ENCODE measurements at places on chromosomes 6 and 20.

DNA sequence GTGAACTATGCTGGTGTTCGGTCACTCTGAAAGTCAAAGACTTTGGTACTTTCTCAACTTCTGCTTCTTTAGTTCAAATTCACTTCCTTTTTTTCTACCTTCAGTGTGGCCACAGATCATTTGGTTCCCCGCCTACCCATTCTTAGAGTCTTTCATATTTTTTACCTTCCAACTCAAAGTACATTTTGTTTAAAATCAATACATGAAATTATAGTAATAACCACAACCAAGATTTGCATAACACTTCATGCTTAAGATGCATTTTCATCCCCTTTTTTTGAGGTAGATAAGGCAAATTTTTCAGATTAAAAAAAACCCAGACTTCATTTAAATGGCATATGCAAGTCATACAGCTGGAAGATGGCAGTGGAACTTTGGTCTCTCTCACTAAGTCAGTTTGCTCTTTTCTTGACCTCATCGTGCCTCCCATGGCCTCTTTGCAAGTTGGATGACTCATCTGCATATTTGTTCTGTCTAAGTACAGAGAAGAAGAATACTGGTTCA, 11.9 kb upstream of the CNR1 start:
- no peak for DNase-seq

- DNase-seq = no peak
Observed at GRCh38 chr6:36069573-36069972, 42.0 kb downstream of the MAPK14 start.

DNA sequence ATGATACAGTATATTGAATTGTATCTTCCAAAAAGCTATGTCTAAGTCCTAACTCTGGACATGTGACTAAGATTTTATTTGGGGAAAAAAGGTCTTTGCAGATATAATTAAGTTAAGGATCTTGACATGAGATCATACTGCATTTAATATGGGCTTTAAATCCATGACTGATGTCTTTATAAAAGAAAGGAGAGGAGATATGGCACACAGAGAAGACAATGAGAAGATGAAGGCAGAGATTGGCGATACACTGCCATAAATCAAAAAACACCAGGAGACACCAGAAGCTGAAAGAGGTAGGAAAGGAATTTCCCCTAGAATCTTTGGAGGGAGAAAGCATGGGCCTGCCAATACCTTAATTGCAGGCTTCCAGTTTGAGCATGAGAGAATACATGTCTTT, 1450.2 kb downstream of the HACE1 start:
- no peak for DNase-seq

GRCh38 chr6:144666781-144667180, 381.6 kb downstream of the UTRN start:
- no peak for DNase-seq

- DNase-seq = no peak
Observed at GRCh38 chr20:62347445-62347844, 19.7 kb downstream of the LAMA5 start.

DNA sequence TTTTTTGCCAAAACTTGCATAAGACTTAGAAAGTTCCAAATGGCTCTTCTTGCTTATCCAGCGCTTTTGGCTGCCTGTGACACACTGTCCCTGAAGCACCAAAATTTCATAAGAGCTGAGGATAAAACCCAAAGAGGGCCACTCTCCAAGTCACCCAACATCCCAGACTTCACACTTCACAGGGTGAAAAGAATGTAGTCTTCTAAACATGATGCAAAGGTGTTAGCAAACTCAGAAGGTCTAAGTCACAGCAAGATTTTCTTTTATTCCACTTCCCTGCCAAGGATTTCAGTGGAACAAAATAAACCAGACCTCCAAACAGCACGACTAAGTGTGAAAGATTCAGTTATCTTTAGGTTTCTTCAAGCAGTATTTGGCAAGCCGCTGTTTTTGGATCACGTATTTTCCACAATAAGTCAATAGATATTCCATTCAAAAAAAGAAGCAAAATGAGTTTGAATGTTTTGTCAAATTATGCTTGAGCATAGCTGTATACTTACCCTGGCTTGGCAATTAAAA, 44.6 kb upstream of the CD93 start:
- no peak for DNase-seq

DNA sequence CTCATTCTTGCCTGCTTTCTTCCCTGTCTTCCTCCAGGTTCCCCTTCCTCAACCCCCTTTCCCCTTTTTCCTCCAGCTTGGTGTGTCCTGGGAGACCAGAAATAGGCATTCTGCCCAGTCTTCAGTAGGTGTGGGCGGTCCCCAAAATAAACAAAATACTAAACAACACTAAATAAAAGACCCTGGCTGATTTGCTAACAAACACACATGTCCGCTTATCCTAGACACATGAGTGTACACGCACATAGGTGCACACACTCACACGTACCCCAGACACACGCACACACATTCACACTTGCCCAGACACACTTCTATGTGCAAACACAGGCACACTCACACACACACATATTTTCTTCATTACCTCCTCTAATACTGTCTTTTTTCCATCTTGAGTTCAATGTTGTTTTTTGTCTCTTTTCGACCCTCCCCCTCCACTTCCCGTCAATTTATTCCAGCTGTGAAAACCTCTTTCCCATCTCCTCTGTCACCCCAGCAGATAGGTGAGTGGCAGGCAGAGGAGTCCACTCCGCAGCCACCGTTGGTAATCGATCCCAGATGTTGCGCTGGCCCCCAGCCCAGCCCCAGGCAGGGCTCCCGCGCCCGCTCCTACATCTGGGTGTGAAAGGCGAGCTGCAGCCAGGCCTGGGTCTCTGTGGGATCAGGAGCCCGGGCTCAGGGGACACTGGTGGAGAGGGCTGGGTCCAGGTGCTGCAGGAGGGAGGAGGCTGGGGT, 56.9 kb upstream of the FOXP4 start:
- no peak for DNase-seq

DNA sequence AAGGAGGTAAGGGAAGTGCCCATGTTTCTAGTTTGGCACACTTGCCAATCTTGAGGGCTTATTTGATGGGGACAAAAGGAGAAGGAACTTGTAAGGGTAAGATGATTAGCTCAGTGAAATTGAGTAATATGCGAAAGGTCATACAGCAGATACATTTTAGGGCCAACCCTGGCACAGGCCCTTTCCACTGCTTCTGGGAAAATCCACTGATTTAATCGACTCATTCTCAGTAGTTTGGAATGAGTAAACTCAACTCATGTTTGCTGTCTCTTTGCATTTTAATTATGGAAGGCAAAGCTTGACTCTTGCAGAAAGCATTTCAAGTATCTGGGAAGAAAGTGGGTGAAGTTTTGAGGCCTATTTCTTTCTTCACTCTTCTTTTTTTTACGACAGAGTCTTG, 20.0 kb downstream of the PHF20 start:
- no peak for DNase-seq

DNA sequence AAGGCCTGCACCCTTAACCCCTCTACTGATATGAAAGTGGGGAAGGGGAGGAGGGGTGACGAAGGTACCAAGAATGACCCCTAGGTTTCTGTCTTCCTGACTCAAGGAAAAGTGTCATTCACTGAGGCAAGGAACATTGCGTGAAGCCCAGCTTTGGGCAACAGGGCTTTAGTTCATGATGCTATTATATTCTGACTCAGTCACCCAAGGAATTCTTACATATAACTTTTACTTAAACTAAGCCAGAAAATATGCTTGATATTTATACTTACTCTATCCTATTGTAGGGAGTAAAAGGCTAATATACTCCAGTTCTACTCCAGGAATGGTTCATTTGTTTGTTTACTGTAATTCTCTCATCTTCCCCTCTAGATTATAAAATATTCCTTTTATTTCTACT, 60.5 kb downstream of the DOP1A start:
- no peak for DNase-seq

DNA sequence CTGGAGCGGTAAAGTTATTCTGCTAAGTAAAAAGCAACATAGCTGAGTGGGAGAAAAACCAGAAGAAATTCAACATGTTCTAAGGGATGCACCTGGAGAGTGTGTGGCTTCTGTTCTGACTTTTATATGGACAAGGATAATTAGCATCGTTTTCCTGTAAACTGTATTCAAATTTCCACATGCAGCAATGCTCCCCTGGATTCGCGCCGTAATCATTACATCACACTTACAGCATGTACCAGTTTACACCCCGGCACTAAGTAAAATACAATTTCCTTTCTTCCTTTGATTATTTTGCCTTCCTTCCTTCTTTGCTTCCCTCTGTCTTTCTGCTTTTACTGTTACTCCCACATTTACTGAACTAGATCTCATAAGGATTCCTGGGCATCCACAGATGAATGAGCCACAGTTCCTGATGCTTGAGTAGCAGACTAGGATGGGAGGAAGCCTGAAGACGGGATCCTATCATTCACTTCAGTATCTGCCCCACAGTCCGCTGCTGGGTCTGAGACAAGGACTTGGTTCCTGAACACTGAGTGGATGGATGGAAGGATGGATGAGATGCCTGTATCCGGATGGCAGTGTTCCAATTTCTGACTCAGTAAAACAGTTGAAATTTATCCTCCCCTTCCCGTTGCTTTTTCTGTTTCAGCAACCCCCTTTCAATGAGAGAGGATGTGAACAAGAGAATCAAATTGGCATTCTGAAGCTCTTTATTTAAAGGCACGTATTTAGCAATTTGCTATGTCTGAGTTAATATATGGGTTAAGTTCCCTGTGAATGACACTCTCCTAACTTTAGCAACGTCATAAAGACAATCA, 174.6 kb downstream of the GJA10 start:
- DNase-seq = no peak

DNA sequence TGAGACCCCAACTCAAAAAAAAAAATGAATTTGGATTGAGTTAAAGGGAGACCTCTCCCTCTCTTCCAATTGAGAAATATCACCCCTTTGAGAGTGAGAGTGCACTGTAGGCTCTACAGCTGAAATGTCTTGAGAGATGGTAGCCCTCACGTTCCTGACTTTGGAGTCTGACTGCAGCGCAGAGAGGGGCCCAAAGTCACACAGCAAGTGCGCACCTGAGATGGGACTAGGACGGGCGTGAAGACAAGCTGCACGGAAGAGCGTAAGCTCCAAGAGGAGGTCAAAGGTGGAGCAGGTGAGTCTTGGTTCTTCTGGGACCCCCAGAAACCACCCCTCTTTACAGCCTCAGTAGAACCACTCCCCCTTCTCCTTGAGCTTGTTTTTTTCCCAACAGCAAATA, 643 bp downstream of the SLA2 start:
- no peak for DNase-seq

DNA sequence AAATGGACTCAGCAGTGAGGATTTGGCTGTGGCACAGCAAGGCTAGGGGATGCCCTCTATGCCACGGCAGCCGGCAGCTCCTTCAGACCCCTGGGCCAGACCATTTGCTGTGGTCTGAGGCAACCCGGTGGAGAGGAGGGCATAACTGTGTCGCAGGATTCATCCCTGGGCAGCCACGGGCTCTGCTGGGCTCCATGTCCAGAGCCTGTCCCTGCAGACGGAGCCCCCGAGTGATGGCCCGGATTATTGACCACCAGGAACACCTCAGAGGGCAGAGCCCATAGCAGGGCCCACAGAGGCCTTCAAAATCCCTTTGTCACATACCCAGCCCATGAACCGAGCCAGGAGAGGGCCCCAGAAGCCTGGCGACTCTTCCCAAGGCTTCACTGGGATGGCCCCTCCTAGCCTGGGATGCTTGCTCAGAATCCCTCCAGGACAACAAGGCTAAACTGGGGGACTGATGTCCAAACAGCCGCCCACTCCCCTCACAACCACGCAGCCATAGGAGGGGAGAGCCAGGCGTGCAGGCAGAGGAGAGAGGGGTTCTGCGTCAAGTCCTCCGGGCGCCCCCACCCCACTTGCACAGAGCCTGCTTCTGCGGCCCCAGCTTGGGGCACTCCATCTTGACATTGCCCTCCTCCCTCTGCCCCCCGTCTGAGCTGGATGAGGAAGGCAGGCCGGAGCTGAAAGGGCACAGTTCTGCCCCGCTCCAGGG, 68.2 kb upstream of the AFDN start:
- DNase-seq = no peak

GRCh38 chr6:170067923-170068360, 222.9 kb downstream of the DLL1 start:
- DNase-seq = no peak

DNA sequence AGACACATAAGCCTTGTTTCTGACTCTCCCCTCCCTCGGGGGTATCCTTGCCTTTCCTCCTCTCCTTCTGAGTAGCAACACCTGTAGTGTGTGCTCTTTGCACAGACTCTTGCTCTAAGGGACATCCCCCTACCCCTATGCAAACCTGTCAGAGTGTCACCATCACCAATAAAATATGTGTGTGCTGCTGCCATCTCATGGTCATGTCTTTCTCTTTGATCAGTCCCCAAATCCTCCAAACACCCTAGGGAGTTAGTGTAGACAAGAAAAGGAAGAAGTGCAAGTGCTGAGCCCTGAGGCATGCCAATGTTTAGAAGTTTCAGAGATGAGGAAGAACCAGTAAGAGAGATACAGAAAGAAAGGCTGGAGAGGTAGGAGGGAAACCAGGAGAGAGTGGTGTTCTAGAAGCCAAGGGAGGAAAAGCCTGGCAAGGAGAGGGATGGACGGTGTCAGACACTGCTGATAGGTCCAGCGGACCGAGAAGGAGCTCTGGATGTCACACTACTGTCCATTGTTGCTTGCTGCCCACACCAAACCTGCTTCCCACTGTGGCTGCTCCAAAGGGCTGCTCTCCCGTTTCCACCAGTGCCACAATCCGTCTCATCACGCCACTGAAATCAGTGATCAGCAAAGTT, 16.4 kb downstream of the TRMT6 start:
- DNase-seq = no peak

Measured in stimulated activated CD4-positive, alpha-beta T cell treated with anti-CD3 and anti-CD28 coated beads, Interleukin-12 subunit alpha, Interleukin-12 subunit beta, amount 100 ng/mL, for 48 hours (primary cell).